ENCODE measurements at places on chromosomes 6 and 20.

DNA sequence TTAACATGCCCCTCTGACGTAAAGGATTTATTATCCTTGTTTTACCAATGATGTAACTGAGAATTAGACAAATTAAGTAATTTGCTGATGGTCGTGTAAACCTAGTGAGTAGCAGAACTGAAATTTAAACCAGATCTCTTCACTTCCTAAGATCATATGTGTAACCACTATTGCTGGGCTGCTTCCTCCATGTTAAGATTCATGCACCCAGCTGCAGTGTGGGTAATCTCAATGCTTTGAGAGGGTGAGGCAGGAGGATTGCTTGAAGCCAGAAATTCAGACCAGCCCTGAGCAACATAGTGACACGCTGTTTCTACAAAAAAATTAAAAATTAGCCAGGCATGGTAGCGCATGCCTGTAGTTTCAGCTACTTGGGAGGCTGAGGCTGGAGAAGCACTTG is 97.9 kb downstream of the L3MBTL3 start:
- no peak for DNase-seq

- DNase-seq = no peak
These were observed 466 bp upstream of the PSMB1 start for GRCh38 chr6:170553534-170554012.

- no peak for DNase-seq
These were observed 258.0 kb upstream of the SOX4 start for GRCh38 chr6:21335591-21335990.

- no peak for DNase-seq
These were observed 30.9 kb downstream of the ZFP64 start for GRCh38 chr20:52160621-52161204.

DNA sequence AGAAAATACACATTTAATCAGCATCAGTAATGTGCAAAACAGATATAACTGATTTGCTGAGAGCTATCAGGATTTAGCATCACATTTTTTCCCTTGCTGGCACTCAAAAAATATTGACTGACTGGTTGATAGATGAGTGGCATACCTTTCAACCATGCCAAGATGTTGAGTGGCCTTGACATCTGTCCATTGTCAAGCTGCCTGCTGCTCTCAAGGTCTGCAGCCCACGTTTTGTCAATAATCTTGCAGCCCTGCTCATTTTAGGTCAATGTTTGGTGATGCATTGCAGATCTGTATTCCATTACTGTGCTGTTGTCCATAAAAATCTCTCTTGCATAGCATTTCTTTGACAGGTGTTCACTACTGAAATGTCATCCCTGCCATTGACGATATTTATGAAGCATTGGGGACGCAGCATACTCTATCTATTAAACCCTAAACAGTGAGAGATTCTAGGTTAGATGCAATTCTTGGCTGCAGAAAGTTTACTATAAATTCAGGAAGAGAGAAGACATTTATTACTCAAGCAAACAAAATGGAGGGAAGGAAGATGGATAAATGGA is 111.6 kb downstream of the BFSP1 start:
- no peak for DNase-seq

DNA sequence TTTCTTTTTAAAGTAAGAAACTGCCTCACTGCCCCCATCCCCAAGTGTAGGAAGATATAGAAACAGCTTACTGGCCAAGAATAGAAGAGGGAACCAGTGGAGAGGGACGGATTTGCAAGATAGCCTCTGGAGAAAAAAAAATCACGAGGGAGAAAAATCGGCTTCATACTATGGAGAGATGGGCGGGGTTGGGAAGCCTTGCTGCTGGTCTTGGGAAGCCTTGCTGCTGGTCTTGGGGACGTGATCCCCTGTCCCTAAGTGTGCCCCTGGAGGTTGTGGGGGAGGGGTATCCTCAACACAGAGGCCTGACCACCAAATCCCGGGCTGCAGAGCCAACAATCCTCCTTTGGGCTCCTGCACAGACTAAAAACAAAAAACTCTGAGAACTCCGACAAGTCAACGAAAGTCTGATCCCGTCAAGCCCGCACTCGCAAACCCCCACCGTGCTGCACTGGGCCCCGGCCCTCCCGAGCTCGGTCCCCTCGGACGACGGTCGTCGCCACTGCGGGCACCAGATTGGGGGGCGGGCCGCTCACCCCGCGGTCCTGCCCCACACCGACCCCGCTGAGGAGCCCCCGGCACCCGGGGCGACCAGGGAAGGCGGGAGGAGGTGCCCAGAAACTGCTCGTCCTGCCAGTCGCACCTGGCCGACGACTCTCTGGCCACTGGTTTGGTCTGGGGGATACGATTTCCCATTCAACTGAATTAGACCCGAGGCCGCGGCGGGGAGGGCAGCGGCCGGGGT is 750 bp downstream of the MAP7 start:
- no peak for DNase-seq

GRCh38 chr6:142242269-142242668 is 59.5 kb upstream of the ADGRG6 start:
- DNase-seq = no peak

- no peak for DNase-seq
These were observed 134.3 kb downstream of the SLC23A2 start for GRCh38 chr20:4867051-4867450.

DNA sequence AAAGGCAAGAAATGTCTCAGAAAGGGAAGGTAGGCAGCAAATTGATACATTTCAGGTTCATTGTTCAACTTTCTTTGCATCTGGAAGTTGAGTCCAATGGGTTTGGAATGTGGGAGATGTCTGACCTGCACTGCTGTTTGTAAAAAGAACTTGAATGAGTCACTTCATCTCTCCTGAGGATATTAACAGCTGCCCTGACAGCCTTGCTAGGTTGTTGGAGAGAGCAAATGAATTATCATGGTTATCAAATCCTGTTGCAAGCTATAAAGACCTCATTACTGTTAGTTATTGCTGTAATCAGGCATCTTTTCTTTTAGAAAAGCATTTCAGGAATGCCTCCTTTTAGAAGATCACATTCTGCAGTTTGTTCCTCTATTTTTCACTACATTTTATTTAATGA is 23.0 kb upstream of the FLRT3 start:
- DNase-seq = no peak

GRCh38 chr6:39882531-39882899 is 51.7 kb downstream of the MOCS1 start:
- DNase-seq = no peak

DNA sequence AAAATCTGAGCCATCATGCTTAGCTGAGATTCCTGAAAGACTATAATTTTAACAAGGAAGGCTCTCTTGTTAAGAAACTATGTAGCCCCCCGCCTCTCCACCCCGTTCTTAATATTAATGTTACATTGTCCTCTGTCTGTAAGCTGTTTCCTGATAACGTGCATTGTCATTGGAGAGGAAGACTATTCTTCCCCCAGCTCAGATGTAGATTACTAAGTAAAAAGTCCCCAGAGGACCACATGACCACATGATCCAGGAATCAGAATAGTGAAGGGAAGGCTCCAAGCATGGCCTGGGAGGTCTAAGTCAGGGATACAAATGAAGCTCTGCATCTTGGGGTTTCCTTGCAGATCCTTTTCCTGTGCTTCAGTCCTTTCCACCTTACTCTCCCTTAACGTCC is 106.4 kb downstream of the JARID2 start:
- no peak for DNase-seq

DNA sequence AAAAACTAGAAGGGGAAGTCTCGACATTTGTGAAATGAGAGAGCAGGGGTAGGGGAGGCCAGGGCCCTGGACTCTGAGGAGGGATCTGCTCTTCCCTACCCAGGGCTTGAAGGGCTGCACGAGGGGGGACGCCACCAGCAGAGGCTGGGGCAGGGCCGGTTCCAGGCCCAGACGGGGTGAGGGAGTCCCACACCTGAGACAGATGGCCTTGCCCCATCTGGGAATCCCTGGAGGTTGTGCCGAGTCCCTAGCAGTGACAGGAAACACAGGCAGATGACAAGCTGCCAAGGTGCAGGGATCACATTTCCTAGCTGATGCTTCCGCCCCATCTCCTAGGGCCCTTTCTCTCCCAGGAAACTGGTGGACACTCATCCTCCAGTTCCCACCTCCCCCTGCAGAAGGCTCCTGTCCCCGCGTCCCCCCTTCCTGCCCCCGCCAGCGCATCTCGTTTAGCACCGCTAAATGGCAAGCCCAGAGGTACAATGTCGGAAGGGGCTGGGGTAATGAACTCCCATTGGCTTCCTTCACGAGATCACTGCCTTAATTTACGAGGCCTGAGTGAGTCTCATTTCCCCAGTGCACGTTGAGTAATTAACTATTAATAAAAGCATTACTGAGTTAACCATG is 35.2 kb upstream of the CDH22 start:
- no peak for DNase-seq

GRCh38 chr6:75743971-75744370 is 5.1 kb upstream of the MYO6 start:
- no peak for DNase-seq

- DNase-seq = no peak
These were observed 74.5 kb downstream of the DACT2 start for GRCh38 chr6:168244961-168245551.

DNA sequence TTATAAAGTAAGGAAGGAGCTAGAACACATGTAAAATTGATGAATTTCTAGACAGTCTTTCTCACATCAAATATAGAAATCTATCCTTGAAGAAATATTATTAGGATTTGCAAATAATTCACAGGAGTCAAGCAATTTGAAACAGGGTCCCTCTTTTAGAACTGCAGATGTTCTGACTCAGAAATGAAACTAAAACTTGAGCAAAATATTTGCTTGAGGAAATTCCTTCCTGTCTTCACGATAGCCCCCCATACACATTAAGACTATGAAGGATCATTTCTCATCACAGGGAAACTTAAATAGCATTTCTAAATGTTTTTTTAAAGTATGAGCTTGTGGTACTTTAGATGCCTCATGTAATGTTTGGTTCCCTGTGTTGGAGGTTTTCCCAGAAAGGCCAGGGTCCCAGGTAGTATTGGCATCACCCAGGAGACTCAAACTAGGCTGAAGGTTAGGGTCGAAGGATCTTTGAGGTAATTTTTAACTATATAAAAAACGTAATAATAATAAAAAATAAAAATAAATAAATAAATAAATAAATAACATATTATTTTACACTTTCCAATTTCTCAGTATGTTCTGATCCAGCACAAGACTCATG is 144.0 kb upstream of the TBX18 start:
- no peak for DNase-seq

DNA sequence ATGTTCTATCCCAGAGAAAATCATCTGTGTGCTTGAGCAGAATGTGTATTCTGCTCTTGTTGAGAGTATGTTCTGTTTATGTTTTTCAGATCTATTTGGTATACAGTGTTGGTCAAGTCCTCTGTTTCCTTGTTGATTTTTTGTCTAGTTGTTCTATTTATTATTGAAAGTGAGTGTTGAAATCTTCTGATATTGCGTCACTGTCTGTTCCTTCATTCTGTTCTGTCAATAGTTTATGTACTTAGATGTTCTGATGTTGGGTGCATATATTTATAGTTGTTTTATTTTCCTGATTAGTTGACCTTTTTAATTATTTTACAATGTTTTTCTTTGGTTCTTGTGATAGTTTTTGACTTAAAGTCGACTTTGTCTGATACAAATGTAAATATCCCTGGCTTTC is 458.7 kb upstream of the HSF2 start:
- DNase-seq = no peak

DNA sequence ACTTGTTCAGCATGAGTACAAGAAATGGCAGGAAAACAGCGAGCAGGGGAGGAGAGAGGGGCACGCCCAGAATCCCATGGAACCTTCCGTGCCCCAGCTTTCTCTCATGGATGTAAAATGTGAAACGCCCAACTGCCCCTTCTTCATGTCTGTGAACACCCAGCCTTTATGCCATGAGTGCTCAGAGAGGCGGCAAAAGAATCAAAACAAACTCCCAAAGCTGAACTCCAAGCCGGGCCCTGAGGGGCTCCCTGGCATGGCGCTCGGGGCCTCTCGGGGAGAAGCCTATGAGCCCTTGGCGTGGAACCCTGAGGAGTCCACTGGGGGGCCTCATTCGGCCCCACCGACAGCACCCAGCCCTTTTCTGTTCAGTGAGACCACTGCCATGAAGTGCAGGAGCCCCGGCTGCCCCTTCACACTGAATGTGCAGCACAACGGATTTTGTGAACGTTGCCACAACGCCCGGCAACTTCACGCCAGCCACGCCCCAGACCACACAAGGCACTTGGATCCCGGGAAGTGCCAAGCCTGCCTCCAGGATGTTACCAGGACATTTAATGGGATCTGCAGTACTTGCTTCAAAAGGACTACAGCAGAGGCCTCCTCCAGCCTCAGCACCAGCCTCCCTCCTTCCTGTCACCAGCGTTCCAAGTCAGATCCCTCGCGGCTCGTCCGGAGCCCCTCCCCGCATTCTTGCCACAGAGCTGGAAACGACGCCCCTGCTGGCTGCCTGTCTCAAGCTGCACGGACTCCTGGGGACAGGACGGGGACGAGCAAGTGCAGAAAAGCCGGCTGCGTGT is 11.6 kb downstream of the TNFAIP3 start:
- no peak for DNase-seq

DNA sequence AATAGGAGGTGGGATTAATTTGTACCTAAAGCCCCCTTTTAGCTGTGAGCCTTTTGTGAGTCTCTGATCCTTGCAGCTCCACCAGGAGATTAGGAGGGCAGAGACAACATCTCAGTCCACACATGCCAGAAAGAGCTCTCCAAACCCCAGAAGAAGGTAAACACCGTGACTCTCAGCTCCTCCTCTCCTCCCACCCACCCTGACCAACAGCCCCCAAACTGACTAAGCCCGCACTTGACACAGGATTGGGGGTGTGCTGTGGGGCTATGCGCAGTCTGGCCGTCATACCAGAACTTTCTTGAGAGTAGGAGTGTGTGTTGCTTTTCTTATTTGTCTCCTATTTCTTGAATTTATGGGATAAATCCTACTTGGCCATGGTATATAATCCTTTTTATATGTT is 164.7 kb upstream of the SNX9 start:
- no peak for DNase-seq

GRCh38 chr6:104604685-104605084 is 255.0 kb downstream of the HACE1 start:
- DNase-seq = no peak

DNA sequence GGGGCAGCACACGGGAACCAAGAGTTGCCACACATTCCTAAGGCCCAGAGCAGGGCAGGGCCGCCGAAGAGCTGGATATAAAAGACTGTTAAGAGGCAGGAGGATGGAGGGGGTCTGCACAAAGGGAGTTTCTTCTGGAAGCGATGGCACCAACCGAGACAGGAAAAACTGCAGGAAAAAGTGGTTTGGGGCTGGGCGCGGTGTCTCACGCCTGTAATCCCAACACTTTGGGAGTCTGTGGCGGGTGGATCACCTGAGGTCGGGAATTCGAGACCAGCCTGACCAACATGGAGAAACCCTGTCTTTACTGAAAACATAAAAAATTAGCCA is 41.8 kb downstream of the SSR1 start:
- DNase-seq = no peak
